ENCODE measurements at places on chromosomes 4 and X. TPM values are rescaled to one million over a fixed set of nuclear protein-coding genes. Genes with fewer than 3 reads are reported as not detected.
A peak's percentile ranks its signal among the peaks of the same experiment; 100 is the strongest.

Gene DOK7
- total RNA-seq = not detected

GRCh38 chrX:43573441-43574015 lies 82.6 kb upstream of the MAOA start:
- H3K4me3 ChIP-seq = no peak overlapping the region
- H3K4me1 ChIP-seq = no peaks in the 10 kb centered on the region
- no peak overlapping the region for H3K27ac ChIP-seq
- peaks cover 2% of the 10 kb centered on the region for H3K36me3 ChIP-seq
- no peak for DNase-seq

- no peak overlapping the region for H3K4me3 ChIP-seq
- H3K27ac ChIP-seq = no peak overlapping the region
- peaks cover 9% of the 10 kb centered on the region for H3K27me3 ChIP-seq
These were observed 217.6 kb upstream of the CNKSR2 start for GRCh38 chrX:21156632-21157031.

Gene LUZP4
- not detected for total RNA-seq

Gene CENPVL1
- total RNA-seq = 0.14 TPM

DNA sequence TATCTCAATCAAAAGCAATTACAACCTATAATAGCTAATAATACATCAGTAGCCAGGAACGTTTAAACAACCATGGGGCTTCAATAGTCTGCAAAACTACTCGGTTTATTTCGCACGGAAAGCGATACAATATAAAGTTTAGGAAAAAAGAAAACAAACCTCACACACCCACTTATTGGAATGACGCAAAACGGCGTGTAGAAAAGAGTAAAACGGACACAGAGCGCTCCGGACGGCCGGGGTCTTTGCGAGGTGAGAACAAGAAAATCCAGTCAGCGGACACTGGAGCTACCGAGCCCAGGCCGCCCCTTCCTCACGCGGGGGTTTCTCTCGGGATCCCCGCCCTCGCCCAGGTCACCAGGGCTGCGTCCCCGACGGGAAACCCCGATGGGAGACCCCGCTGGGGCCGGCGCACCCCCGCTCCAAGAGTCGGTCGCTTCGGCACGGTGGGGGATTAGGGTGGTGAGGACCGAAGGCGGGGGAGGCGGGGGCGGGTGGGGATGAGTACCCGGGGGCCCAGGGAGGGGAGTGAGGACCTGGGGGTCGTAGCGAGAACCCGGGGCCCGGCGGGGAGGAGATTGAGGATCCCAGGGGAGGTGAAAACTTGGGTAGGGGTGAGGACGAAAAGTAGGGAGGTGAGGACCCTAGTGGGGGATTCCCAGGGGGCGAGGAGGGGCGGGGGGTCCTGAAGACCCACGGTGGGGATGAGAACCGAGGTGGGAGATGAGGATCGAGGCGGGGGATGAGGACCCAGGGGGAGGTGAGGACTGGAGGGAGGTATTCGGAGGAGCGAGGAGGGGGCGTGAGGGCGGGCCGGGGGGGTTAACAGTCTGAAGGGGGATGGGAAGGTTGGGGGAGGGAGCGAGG lies 737 bp downstream of the NELFA start:
- peak overlapping the region; percentile 89 for H3K27ac ChIP-seq
- H3K36me3 ChIP-seq = peaks cover 16% of the 10 kb centered on the region
- H3K4me3 ChIP-seq = peak overlapping the region; percentile 86
- DNase-seq = no peak
- no peaks in the 10 kb centered on the region for H3K27me3 ChIP-seq
- peaks cover 28% of the 10 kb centered on the region for H3K4me1 ChIP-seq

- H3K27ac ChIP-seq = no peak overlapping the region
- H3K36me3 ChIP-seq = no peaks in the 10 kb centered on the region
- no peaks in the 10 kb centered on the region for H3K4me1 ChIP-seq
- DNase-seq = no peak
- no peak overlapping the region for H3K4me3 ChIP-seq
- no peaks in the 10 kb centered on the region for H3K27me3 ChIP-seq
These were observed 577.7 kb upstream of the GALNTL6 start for GRCh38 chr4:171235521-171235920.

GRCh38 chrX:19906293-19906692 lies 18.9 kb upstream of the SH3KBP1 start:
- no peak for DNase-seq
- no peaks in the 10 kb centered on the region for H3K36me3 ChIP-seq
- no peaks in the 10 kb centered on the region for H3K27me3 ChIP-seq
- H3K4me3 ChIP-seq = no peak overlapping the region
- no peak overlapping the region for H3K27ac ChIP-seq
- H3K4me1 ChIP-seq = peaks cover 10% of the 10 kb centered on the region

DNA sequence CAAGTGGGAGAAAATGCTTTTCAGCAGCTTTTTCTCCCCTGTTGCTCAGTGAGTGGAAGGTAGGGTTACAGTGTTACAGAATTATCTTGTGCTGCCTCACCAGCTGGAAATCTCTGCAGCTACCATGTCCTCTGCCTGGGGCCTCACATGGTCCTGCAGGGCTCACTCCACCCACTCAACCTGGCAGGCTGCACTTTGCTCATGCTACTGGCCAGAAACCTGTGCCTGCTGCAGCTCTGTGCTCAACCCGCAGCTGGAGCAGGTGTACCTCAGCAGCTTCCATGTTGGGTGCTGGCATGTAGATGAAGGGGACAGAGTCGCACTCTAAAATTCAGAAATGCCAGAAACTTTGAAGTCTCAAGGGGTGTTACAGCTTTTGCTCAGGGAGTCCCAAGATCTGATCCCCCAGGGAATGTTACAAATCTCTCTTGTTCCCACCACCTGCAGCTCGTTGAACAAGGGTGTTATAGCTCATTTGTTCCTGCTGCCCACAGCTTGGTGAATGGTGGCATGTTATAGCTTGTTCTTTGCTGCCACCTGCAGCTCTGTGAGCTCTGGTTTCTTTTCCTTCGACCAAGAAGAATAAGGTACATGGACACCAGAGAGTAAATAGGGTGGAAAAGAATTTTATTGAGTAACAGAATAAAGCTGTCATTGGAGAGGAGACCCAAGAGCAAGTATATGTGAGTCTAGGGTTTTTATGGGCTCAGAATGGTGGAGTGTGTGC lies 845.8 kb downstream of the TECRL start:
- no peaks in the 10 kb centered on the region for H3K27me3 ChIP-seq
- no peak for DNase-seq
- H3K27ac ChIP-seq = no peak overlapping the region
- no peaks in the 10 kb centered on the region for H3K36me3 ChIP-seq
- H3K4me3 ChIP-seq = no peak overlapping the region
- no peaks in the 10 kb centered on the region for H3K4me1 ChIP-seq

Gene COL4A5
- not detected for total RNA-seq

Gene EREG
- total RNA-seq = not detected

DNA sequence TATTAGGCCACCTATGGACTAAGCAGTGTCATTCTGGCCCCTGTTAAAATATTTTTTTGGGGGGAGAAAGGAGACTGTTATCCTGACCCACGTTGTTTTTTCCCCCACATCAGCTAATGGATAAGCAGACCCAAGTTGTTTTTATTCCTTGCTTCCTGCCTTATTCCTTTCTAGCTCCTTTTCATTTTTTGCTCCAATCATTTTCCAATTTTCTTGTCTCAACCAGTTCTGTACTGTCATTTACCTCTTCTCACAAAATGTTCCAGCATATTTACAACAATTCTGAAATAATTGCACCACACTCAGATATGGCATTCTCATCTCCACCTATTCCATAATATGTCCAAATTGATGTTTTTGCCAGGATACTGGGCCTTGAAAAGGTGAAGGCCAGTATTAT lies 150.3 kb downstream of the NEXMIF start:
- H3K27ac ChIP-seq = no peak overlapping the region
- no peaks in the 10 kb centered on the region for H3K36me3 ChIP-seq
- H3K27me3 ChIP-seq = no peaks in the 10 kb centered on the region
- no peaks in the 10 kb centered on the region for H3K4me1 ChIP-seq

- no peaks in the 10 kb centered on the region for H3K36me3 ChIP-seq
- H3K27me3 ChIP-seq = no peaks in the 10 kb centered on the region
- H3K4me1 ChIP-seq = peaks cover 21% of the 10 kb centered on the region
These were observed 17.1 kb downstream of the VSIG4 start for GRCh38 chrX:66022632-66023384.

DNA sequence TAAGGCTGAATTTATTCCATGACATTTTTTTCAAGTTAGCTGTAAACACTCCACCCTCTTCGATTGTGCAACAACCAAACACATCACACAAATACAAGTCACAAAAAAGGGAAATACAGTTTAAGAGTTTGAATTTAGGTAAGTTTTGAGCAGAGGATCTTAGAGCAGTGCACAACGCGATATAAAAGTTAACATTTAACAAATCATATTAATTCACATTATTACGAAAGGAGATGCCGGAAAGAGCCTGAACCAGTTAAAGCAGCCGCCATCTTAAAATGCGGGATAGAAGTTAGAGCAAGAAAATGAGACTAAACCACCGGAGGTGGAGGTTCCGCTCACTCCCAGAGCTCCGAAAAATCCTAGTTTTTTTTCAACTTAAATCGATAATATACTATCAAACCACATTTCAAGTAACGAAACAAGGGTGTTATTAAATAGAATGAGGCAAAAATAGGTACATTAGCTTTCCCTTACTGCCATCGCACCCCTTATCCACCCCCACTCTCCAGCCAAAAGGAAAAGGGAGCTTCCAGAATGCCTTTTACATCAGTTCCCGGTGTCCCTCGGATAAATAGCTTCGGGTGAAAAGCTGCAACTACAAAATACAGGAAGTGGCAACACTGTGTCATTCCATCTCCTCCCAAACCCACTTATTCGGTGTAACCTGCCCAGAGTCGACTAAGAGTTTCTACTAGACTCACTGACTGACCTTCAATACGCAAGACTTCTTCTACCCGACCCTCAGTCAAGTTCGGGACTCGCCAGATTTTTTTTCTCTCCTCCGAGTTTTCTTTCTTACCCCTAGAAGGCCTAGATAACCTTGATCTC lies 1.9 kb downstream of the UBE2D3 start:
- H3K27me3 ChIP-seq = no peaks in the 10 kb centered on the region
- DNase-seq = peak; percentile 40
- peaks cover 40% of the 10 kb centered on the region for H3K4me1 ChIP-seq
- H3K27ac ChIP-seq = no peak overlapping the region
- H3K36me3 ChIP-seq = peaks cover 36% of the 10 kb centered on the region
- no peak overlapping the region for H3K4me3 ChIP-seq

DNA sequence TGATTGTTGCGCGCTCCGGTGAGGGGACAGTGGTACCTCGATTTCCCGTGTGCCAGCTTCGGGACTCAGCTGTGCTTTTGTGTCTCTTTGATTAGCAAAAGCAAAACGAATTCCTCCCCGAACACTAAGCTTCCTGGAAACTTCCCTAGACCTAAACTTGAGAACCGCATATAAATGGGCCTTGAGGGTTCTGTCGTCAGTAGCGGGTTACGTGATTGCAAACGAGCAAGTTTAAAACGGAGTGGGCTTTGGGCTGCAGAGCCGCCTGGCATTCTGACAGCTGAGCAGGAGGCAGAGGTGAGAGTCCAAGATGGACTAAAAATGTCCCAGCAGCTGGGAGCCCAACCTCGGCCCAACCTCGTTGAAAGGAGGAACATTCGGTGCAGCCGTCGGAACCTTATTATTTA lies 1.2 kb upstream of the TAPT1 start:
- H3K4me1 ChIP-seq = peaks cover 59% of the 10 kb centered on the region
- peak overlapping the region; percentile 98 for H3K27ac ChIP-seq
- peaks cover 18% of the 10 kb centered on the region for H3K36me3 ChIP-seq
- peak overlapping the region; percentile 93 for H3K4me3 ChIP-seq
- DNase-seq = no peak

Gene TLR1
- total RNA-seq = 1.6 TPM

DNA sequence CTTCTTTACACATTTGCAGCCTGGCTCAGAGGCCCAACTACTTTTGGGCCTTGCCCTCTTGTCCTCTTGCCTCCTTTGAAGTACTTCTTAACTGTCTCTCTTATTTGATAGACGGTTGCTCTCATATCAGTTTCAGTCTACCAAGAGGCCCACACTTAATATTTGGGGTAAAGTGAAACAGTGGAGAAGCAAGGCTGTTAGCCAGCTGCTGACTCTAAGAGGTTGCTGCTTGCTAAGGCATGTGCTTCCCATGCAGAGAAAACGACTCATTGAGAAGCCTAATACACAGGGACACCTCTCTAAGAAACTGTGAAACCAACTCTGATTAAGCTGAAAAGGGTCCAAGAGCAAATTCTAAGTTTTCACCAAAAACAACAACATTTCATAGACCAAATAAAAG lies 94.6 kb downstream of the PPP3CA start:
- H3K27ac ChIP-seq = no peak overlapping the region
- no peak for DNase-seq
- H3K27me3 ChIP-seq = no peaks in the 10 kb centered on the region

Gene STATH
- total RNA-seq = not detected

Gene RNF212
- 3.8 TPM for total RNA-seq

GRCh38 chr4:173488656-173489055 lies 41.4 kb downstream of the HAND2 start:
- H3K27ac ChIP-seq = no peak overlapping the region
- peaks cover 12% of the 10 kb centered on the region for H3K27me3 ChIP-seq
- no peak for DNase-seq
- no peaks in the 10 kb centered on the region for H3K36me3 ChIP-seq

- DNase-seq = no peak
- no peaks in the 10 kb centered on the region for H3K36me3 ChIP-seq
- no peaks in the 10 kb centered on the region for H3K27me3 ChIP-seq
- H3K4me3 ChIP-seq = no peak overlapping the region
- no peaks in the 10 kb centered on the region for H3K4me1 ChIP-seq
- no peak overlapping the region for H3K27ac ChIP-seq
These were observed 36.9 kb downstream of the FHDC1 start for GRCh38 chr4:152972821-152973628.

Gene EXOC1L
- total RNA-seq = not detected

DNA sequence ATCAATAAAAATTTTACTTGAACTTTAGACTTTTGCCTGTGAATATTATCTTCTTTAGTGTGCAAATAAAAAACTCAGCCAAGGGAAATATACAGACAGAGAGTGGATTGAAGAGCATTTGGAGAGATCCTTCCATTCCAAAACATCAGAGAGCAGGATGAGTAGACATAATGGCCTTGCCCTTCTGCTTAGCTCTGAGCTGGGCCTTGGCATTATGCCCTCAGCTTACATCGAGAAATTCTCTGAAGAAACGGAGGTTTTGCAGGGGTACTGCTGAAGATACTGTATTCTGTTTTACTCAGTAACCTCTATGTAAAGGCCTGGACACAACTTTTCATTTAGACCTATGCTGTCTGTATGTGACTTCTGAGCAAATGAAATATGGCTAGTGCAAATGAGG lies 317.4 kb downstream of the STIM2 start:
- H3K4me3 ChIP-seq = no peak overlapping the region
- DNase-seq = no peak
- H3K27me3 ChIP-seq = peaks cover 3% of the 10 kb centered on the region
- H3K36me3 ChIP-seq = no peaks in the 10 kb centered on the region

- no peak overlapping the region for H3K27ac ChIP-seq
- no peak overlapping the region for H3K4me3 ChIP-seq
- H3K4me1 ChIP-seq = peaks cover 12% of the 10 kb centered on the region
- H3K36me3 ChIP-seq = peaks cover 6% of the 10 kb centered on the region
- no peak for DNase-seq
These were observed 108.3 kb downstream of the JADE1 start for GRCh38 chr4:128917781-128918180.

DNA sequence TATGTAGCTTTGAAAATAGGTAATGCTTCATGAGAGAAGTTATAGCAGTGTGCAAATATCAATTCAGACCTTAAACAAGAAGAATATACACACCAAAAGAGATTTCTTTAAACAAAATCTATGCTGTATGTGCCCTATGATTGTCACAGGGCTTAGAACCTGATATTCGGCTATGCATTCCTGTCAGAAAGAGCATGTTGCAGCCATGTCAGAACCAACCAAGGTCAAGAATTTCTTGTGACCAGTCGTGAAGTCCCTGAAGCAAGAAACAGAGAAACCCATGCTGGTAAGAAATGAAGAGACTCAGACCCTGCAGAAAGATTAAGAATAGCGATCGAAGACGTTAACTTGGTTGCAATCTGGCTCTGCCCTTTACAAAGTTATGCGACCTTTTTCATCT lies 210.3 kb upstream of the SPIN4 start:
- H3K4me1 ChIP-seq = peaks cover 8% of the 10 kb centered on the region
- H3K36me3 ChIP-seq = peaks cover 11% of the 10 kb centered on the region
